Hematopoietic multipotent progenitor cell treated with erythropoietin and hydrocortisone succinate and interleukin-3 and kit ligand, for 15 days (in vitro differentiated cells): ENCODE measurements at places on chromosomes 11 and 22.

DNA sequence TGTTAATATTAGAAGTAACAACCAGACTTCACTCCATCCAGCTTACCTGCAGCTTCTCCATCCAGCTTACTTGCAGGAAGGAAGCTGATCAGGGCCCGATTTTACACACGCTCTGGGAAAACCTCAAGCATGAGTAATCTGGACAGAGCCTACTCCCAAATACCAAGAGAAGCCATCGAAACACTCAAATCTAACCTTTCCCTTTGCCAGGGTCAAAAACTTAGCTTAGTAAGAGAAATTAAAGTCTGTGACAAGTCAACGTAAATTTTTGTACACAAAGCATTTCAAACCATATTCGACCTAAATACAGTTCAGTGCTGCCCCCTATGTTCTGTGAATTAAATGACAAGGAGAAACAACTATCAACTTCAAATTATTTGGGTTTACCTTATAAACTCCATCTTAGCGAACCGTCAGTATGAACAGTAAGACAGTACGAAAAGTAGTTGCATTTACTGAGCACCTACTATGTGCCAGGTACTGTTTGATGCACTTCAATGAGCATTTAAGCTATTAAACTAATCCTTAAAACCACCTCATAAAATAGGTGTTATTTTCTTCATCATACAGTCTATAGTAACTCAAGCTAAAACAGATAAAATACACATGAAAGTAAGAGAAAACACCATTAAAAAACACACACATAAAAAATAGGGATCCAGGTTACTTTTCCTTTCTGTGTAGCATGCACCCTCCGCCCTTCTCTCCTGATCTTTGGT lies 36.9 kb downstream of the ARFGAP3 start:
- DNase-seq, result peak; percentile 55

DNA sequence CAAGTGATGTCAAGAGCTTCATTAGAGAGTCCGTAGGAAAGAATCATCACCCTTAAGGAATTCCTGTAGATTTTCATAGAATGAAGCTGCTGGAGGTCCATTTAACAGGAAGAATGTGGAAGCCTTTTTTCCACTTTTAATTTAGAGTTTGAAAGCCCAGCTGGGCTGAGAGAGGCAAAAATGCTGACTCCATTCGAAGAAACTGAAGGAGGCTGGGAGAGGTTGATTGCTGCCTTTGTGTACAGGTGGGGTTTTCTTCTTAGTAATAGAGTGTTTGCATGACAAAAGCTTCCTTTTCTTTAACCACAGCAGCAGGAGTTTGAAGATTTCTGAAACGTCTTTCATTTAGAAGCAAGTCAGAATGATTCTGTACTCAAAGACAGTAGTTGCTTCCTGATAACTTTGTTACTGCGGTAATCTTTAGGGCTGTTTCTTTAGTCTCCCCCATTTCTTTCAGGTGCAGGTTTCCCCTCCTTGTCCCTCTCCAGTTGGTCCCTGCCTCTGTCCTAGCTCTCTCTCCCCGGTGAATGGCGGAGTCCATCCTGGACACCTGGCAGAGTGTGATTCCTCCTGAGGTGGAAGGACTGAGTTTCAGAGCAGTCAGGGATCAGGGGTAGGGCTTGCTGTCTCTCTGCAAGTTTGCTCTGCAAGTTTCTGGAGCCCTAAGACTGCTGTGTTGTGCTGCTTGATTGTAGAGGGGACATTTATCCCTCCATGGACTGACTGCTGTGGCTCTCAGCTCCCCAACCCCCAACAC lies 166.2 kb downstream of the LDLRAD3 start:
- no peak for DNase-seq

DNA sequence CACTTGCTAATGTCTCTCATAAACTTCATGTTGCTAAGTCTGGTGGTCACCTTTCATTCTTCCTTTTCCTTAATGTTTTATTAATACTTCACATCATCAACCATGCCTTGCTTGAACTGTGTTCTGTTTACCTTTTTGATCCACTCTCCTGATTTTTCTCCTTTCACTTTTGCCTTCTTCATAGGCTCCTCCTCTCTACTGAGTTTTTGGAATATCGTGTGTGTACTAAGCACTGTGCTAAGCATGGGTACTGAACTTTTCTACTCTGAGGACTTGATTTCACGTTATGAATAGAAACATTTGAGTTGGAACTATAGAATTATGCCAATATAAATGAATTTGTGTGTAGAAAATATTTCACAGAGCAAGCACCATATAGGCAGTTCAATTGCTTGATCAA lies 90.6 kb downstream of the ATM start:
- DNase-seq, result no peak

- DNase-seq, result no peak
Measured at GRCh38 chr11:44506375-44507016, 59.0 kb upstream of the CD82 start.

- no peak for DNase-seq
Measured at GRCh38 chr11:62464655-62465054, 45.8 kb downstream of the SCGB1A1 start.

- peak; percentile 71 for DNase-seq
Measured at GRCh38 chr22:20418211-20418788, 19.3 kb downstream of the SCARF2 start.

- peak; percentile 62 for DNase-seq
Measured at GRCh38 chr11:95086836-95087570, 2.6 kb upstream of the ENDOD1 start.

DNA sequence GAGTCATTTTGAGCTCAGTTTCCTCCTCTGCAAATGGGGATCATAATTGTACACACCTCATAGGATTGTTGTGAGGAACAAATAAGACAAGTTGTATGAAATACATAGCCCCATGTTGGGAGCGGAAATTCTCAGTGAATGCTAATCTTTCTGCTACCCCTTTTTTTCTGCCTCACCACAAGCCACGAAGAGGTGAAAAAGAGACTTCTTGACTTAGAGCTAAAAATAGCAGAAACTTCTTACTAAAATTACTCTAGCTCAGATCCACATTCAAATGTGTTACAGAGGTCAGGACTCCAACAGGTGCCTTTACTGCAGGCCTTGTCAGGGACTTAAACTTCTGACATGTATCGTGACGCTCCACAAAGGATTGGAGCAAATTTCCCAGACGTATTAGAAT lies 128.5 kb downstream of the MIAT start:
- DNase-seq, result no peak

GRCh38 chr22:19497245-19497644 lies 17.5 kb downstream of the CDC45 start:
- no peak for DNase-seq

DNA sequence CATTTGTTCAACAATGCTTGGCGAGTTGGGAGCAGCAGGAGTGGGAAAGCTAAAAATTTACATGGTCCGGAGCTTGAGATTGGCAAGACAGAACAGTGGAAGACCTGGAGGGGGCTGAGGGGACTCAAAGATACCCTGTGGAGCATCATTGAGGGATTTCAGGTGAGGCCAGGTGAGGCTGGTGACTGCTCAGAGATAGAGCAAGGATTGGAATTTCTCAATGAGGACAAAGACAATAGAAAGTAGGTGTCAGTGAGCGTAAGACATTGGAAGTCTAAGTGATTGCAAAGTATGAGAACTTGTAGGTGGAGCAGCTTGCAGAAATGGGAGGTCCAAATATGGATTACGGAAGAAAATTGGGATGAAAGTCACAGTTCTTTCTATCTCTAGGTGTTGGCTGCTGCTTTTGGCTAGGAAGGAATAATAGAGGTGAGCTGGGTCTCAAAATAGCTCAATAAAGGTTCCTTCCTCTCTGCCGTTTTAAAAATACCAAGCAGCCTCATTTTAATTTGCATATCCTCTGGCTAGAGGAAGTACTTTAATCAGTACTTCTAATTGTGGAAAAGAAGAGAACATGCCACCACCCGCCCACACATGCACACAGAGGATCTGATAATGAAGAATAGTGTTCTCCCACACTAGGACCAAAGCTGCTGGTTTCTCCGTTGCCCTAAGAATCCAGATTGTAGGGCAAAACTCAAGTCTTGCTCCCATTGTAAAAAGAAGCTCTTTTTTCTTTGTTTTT lies 41.8 kb upstream of the SORL1-AS1 start:
- no peak for DNase-seq

- DNase-seq, result no peak
Measured at GRCh38 chr22:36395055-36395849, 7.5 kb upstream of the MYH9 start.

DNA sequence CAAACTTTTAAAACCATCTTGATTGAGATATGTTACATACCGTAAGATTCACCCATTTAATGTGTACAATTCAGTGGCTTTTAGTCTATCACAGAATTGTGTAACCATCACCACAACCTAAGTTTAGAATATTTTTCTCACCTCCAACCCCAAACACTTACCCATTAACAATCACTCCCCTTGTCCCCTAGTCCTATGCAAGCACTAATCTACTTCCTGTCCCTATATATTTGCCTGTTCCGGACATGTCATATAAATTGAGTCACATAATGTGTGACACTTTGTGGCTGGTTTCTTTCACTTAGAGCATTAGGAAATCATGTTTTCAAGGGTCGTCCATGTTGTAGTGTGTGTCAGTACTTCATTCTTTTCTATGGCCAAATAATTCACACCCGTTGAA lies 38.8 kb downstream of the RASSF10 start:
- no peak for DNase-seq
